Stimulated activated CD8-positive, alpha-beta memory T cell treated with anti-CD3 and anti-CD28 coated beads, Interleukin-15, amount 100 ng/mL, for 1 hour (primary cell): ENCODE measurements at places on chromosomes 2 and 18.

DNA sequence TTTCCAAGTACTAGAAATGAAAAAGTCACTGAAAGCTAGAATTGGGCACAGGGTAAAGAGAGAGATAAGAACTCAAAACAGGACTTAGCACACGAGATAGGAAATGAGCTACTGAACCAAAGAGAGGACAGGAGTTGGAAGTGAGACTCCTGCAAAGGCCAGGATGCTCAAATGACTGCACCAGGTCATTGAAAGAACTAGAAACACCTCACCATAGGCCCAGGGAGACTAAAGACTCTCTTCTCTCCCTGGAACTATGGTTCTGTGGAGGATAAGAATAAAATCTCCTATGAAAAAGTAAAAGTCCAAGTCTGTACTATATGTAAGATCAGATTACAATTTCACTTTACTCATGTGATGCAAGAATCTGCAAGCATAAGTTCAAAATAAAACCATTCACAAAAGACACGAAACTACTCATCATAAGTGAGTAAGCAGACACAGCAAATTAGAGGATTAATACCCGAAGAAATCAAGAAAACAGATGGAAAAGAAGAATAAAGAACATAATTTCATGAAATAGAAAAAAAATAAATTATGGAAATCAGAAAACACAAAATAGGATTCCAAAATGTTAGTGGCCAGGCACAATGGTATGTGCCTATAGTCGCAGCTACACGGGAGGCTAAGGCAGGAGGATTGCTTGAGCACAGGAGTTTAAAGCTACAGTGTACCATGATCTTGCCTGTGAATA, 6.5 kb downstream of the NBAS start:
- no peak for DNase-seq

DNA sequence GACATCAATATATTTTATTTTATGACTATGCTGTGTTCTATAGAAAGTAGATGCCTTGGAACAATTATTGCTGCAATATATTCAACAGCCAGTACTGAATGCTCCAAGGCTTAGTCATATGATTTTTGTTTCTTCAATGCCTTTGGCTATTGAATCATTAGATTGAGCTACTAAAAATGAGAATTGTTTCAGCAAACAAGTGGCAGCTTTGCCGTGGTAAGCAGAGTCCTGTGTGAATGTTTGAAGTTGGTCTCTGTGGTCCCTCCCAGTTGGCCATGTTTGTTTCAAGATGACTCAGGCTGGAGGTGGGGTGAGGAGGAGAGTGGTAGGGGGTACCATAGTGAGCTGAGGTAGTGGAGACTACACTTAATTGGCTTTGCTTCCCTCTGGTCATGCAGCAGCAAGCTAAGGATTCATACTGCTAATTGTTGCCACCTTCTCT, 198.6 kb upstream of the EPAS1 start:
- no peak for DNase-seq

DNA sequence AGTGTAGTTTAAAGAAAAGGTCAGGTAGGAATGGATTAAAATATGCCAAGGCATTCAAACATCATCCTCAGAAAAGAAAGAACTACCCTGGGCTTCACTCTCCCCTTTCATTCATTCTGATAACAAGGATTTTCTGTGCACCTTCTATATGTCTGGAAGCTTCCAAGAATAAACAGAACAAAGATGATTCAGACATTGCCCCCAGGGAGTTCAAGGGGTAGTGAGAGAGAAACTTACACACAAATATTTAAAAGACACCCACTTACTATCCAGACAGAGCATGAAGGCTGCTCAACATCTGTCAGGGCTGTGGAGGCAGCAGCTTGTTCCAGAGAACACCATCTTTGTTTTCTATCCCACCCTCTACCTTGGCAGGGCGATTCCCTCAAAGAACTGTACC, 140.5 kb downstream of the ALK start:
- no peak for DNase-seq

DNA sequence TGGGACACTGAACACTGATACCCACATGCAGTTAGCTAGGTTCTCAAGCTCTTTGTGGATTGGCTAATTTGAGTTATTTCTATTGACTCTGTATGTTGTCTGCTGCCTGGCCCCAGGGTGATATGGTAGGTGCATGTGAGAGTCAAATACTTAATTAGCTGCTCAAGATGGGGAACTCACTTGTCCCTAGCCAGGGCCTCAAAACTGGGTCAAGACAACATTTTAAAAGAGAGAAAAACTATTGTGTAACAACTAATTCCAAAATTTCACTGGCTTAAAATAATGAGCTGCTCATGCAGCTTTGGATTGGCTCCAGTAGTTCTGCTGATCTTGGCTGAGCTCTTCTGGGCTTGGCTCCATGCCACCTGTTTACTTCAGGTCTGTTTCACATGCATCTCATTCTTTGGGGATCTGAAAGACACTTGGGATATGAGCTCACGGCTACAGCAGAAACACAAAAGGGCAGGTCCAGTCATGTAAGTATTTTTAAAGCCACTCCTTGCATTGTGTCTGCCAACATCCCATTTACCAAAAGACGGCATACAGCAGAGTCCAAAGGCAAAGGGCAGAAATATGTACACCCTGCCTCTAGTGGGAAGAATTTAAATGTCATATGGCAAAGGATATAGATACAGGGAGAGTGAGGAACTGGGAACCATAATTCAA, 716.8 kb downstream of the SUCLG1 start:
- DNase-seq: no peak

DNA sequence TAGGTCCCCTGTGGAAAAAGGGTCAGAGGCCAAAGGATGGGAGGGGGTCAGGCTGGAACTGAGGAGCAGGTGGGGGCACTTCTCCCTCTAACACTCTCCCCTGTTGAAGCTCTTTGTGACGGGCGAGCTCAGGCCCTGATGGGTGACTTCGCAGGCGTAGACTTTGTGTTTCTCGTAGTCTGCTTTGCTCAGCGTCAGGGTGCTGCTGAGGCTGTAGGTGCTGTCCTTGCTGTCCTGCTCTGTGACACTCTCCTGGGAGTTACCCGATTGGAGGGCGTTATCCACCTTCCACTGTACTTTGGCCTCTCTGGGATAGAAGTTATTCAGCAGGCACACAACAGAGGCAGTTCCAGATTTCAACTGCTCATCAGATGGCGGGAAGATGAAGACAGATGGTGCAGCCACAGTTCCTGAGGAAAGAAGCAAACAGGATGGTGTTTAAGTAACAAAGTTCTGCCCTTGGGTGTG, 165.8 kb downstream of the RPIA start:
- no peak for DNase-seq
